Hematopoietic multipotent progenitor cell (in vitro differentiated cells): ENCODE measurements at places on chromosomes 6 and 20.

GRCh38 chr6:124670801-124671200 is 291.4 kb upstream of the RNF217 start:
- no peak for DNase-seq

- DNase-seq = no peak
These were observed 80.6 kb upstream of the ARMC2 start for GRCh38 chr6:108767418-108768165.

- no peak for DNase-seq
These were observed 84.6 kb downstream of the PTPN1 start for GRCh38 chr20:50594591-50595432.

GRCh38 chr6:3312604-3313231 is 54.0 kb downstream of the PSMG4 start:
- no peak for DNase-seq

DNA sequence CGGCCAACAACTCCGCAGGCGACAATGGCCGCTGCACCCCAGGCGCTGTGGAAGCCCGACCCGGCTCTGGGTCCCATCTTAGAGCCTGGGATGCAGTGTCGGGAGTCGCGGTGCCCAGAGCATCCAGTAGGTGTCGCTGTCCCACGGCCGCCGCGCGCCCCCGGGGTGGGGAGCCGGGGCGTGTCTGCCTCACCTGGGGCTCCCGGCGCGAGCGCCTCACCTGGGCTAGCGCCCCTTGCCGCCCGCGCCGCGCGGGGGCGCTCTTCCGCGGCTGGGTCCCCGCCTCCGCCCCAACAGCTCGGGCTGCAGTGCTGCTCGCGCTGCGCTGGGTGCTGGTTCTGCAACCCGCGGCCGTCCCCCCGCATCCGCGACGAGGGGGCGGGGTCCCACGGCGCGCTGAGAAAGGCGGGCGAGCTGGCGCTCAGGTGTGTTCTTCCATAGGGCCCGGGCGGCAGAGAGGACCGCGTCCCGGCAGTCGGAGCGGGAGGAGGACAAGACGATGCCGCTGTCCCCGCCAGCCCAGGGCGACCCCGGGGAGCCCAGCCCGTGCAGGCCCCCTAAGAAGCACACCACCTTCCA is at the start of gene CRYBG1:
Gene CRYBG1, plus strand, starts transcription at position 308 of the 579 bp plus-strand sequence. Its CDS starts 192 bp downstream, at position 500.
- peak; percentile 31 for DNase-seq

DNA sequence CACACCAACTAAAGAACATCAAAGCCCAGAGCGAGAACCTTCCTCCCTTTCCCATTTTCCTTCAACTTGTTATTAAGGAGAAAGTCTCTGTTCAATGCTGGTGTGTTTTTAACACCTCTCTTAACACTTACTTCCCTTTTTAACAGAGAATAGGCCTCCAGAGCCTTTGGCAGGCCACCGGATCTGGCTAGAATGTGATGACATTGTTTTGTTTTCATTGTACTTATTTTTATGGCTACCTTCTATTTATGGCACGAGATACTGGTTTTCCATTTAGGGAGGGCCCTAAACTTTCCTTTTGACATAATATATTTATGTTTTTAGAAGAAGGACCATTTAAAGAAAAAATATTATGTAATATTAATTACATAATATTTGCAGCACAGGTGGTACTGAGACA is 21.6 kb downstream of the TCF15 start:
- DNase-seq = no peak

- no peak for DNase-seq
These were observed 3.2 kb upstream of the CHD6 start for GRCh38 chr20:41621421-41621820.

- no peak for DNase-seq
These were observed 41.1 kb upstream of the GTSF1L start for GRCh38 chr20:43767686-43768474.

DNA sequence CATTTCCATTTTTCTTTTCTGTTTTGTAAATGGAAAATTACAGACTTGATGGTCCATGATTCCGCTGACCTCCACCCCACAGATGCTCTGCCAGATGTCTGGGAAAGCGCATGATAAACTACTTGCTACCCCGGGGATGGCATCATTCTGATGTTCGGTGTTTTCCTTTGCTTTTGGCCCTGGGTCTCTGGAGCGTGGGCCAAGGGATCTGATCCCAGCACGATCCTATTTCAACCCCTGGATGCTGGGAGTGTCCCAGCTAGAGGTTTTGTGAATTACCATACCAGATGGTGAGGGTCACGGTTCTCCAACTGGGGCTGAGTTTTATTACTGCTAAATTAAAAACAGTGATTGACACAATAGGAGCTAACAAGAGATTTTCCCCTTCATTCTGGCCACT is 25.2 kb upstream of the MYLIP start:
- no peak for DNase-seq

GRCh38 chr20:10729785-10730184 is 56.0 kb upstream of the JAG1 start:
- DNase-seq = no peak

- no peak for DNase-seq
These were observed 4.5 kb upstream of the AP5S1 start for GRCh38 chr20:3815703-3816315.

- no peak for DNase-seq
These were observed 241.4 kb downstream of the EPHA7 start for GRCh38 chr6:93177918-93178317.

- DNase-seq = no peak
These were observed 18.9 kb upstream of the ROS1 start for GRCh38 chr6:117444600-117444999.

DNA sequence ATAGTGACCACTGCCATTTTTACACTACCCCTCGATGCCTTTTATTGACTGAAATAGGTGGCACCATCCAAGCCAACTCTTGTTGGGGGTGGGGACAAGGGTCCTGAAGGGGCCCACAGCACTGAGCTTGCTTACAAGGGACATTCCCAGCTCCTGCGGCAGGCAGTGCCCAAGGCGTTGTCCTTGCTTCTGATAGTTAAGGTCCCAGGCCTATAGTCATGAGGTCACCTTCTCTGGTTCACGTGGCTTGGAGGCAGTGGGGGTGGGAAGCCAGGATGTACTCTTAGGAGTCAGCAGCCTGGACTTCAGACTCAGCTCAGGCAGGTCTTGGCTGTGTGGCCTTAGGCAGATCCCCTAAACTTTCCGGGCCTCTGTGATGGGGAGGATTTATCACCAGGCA is 48.6 kb downstream of the TOX2 start:
- DNase-seq = no peak

DNA sequence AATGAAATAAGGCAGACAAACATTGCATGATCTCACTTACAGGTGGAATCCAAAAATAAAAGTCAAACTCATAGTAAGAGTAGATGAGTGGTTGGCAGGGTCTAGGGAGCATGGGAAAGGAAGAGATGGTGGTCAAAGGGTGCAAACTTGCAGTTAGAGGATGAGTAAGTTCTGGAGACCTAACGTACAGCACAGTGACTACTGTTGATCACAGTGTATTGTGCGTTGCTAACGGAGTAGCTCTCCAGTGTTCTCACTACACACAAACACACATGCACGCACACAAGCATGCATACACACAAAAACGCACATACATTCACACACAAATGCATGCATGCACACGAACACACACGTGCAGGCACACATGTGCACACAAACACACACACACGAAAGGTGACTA is 54.9 kb downstream of the LY86 start:
- no peak for DNase-seq

DNA sequence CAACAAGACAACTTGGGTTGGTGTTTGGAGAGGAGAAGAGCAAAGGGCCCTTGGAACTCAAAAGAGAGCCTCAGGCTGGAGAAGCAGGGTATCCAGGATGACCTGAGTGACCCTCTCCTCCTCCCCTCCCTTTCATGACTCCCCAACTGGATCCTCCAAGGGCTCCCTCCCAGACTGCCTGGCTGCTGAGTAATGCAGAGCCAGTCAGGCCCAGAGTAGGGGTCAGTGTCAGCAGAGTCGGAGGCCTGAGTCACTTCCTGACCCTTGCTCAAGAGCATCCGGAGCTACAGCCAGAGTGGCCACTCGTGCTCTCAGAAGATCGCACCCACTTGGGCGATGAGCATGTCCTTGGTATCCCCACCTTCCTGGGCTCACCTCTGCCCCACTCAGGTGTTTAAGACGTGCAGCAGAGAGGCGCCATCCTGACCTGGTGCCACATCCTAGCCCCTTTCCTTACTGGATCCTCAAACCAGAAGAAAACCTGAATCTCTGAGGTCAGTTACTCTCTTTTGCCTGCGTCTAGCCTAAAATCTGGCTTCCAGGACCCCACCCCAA is 2.8 kb upstream of the MAPK13 start:
- DNase-seq = no peak

- no peak for DNase-seq
These were observed 395.8 kb upstream of the MARCKS start for GRCh38 chr6:113461153-113461932.

DNA sequence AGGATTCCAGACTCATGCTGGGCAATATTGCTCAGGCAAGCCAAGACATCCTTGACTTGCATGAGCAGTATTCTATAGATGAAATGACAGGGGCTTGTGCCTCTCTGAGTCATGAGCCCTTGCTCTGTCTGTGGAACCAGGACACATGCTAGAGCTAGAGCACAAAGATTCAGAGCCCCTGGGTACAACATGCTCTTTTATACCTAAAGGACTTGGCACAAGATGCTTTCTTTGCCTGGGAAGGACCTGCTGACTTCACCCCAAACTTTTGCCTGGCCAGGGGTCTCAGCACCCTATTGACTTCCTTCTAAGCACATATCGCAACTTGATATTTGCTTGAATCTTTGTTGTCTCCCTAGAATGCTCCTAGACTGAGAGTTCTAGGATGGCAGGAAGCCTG is 27.4 kb downstream of the TGM6 start:
- DNase-seq = no peak

- no peak for DNase-seq
These were observed 139.1 kb downstream of the AGPAT4 start for GRCh38 chr6:161134550-161135298.

GRCh38 chr6:150212778-150213177 is 69.9 kb downstream of the PPP1R14C start:
- no peak for DNase-seq

DNA sequence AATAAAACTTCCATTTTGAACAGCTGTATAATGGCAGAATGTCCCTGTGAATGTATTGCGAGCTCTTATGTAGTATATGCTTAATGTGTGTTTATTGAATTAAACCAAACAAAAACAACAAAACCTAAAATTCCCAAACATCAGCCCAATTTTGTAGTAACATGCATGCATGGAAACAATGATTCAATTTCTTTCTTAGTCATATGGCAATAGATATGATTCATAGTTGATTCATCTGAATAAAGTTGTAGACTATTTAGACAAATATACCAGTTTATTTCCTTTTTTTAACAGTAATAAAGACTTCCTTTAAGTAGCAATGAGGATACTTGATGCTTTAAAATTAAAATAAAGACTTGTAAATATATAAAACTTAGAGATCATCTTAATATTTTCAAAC is 670.6 kb downstream of the CD109 start:
- no peak for DNase-seq
